ENCODE measurements at places on chromosomes 16 and 17.

DNA sequence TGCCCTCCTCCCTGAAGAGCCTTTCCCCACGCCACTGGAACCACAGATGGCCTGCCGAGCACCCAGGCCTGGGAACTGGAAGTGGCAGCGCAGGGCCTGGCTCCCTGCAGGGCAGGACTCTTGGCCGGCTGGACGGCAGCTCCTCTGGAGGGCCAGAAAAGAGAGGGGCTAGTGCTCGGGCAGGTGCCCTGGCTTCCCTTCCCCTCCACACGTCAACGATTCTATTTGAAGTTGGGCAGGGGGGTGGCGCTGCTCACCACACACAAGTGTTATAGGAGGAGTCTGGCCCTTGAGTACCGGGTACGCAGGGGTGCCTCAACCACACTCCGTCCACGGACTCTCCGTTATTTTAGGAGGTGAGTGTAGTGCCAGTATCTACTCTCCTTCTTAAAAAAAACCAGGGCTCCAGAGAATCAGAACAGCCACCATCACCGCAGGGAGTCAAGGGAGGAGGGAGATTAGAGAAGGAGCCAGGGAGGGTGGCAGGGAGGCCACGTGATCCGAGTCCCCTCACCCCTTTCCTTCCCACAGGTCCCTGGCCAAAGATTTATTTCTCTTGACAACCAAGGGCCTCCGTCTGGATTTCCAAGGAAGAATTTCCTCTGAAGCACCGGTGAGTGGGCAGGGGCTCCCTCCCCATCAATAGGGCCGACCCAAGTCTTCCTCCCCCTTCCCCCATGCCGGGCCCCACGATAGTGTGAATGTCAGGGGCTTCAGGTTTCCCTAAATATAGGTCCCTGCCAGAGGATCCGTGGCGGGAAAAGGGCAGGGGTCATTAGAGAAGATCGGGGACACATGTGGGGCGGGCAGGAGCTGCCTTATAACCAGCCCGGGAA lies 1.4 kb upstream of the ALDOA start:
- peak; percentile 64 for DNase-seq

DNA sequence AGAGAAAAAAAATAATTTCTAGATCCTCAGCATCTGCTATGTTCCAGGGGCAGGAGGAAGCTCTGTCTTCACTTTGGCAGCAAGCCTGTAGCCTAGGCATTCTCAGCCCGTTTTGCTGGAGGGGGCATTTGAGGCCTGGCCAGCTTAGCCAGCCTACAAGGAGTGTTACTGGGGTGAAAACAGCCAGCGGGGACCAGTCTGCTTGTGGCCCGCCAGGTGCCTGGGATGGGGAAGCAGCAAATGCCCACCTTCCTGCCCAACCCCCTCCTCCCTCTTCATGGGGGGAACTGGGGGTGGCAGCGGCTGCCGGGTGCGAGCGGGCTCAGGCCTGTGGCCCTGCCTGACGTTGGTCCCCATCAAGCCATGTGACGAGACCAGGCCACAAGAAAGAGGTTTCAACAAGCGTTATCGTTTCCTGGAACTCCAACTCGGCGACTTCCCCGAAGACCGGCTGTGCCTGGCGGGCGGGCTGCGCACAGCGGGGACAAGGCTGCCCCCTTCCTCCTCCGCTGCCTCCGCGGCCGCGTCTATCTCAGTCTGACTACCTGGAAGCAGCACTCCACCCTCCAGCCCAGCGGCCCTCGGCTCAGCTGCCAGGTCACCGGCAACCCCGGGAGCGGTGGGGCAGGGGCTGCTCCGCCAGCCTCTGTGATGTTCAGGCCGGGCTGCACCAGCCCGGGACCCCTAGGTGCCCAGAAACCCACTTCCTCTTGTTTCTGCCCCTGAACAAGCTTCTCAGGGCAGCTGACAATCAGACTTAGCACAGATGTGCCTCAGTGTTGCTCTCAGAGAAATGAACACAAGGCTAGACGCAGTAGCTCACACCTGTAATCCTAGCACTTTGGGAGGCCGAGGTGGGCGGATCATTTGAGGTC lies 22.9 kb downstream of the SOCS1 start:
- peak; percentile 85 for DNase-seq

GRCh38 chr16:20822521-20823325 lies 16.4 kb downstream of the REXO5 start:
- DNase-seq = no peak

- DNase-seq = no peak
Observed at GRCh38 chr17:76179496-76180467, 38.7 kb upstream of the FOXJ1 start.

- DNase-seq = no peak
Observed at GRCh38 chr16:86970726-86971125, 346.5 kb downstream of the C16orf95 start.

GRCh38 chr16:75860326-75861053 lies 134.2 kb upstream of the CPHXL start:
- no peak for DNase-seq

DNA sequence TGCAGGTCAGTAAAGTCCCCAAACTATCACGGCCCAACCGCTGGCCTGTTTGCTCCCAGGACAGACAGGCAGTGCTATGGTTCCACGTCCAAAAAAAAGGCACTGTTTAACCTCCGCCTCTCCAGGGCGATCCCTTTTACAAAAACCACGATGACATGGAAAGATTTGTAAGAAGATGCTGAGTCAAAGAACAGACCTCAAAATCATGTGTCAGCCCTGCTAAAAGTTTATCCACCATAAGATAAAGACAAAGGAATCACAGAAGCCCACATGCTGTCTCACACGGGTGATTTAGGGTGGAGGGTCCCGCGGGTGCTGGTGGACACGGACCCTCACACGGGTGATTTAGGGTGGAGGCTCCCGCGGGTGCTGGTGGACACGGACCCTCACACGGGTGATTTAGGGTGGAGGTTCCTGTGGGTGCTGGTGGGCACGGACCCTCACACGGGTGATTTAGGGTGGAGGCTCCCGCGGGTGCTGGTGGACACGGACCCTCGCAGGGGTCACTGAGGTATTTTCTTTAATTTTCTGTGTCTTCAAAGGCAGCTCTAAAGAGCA lies 117.2 kb upstream of the METRNL start:
- DNase-seq = no peak

DNA sequence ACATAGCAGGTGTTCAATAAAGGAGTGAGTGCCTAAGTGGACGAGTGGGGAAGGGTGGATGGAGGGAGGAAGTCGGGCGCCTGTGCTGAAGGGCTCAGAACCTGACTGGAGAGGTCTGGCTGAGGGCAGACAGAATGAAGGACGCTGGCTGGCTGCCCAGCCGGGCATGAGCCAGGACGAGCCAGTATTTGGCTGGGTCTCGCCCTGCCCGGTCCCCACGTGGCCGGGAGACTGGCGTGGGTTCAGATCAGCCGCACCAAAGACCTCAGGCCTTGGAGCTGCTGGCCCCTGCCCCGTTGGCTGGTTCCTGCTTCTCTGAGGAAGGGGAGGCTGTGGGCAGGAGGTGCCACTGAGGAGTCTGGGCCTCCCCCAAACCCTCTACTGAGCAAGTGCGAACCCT lies 79.8 kb downstream of the ENGASE start:
- no peak for DNase-seq

- DNase-seq = no peak
Observed at GRCh38 chr17:59074494-59074893, 32.2 kb downstream of the TRIM37 start.

GRCh38 chr17:28700830-28701492 lies 10.7 kb downstream of the PROCA1 start:
- DNase-seq = no peak

- DNase-seq = no peak
Observed at GRCh38 chr16:50933262-50933661, 191.4 kb downstream of the CYLD start.

- no peak for DNase-seq
Observed at GRCh38 chr16:67843343-67843765, 1.2 kb downstream of the THAP11 start.

DNA sequence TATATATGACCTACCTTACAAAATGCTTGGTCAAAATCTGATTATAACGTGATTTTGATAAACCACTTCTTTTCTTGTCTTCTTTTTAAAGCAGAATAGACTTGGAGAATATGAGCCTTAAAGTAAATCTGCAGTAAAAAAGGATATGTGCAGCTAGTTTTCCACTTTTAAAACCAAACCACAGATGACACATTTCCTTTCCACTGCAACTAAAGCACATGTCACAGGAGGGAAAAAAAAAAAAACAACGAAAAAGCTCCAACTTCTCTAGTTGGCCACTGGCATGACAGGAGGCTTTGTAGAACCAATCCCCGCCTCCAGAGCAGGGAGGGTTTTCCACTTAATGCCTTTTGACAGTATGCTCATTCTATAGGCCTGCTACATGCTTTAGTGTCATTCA lies at the start of gene EVI2A:
EVI2A (minus strand) TSS at position 142 of the 400 bp plus-strand sequence. CDS start 2,609 bp downstream, outside the sequence.
- DNase-seq = peak; percentile 67

Data from GM06990 (cell line).